ENCODE measurements at places on chromosomes 16 and 17.

DNA sequence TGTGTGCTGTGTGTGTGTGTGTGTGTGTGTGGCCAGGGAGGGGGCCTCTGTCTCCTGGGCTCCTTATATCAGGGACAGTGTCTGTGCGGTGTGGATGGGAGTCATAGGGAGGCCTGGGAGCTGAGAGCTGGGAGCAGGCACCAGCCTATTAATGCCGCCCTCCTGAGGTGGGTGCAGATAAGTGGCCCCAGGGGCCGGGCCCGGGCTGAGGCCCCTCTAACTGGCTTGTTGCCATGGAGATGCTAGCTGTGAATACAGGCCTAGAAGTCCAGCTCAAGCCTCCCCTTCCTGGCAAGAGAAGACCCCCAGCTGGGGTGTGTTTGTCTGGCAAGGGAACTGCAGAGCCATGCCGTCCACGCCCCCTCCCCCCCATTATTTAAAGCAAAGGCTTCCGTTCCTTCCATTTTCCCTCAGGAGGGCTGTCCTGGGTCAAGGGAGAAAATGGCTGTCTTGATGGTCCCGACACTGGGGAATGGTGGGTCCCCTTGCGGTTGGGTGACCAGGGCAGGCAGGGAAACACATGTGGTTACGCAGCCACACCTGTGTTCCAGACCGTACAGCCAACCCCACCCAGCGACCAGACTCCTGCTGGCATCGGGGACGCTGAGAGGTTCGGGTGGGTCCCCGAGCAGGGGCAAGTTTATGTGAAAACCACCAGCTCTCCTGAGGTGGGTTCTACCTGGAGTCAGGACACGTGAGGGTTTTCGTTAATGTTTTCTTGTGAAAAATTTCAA lies 141.1 kb downstream of the MRM1 start:
- DNase-seq = no peak

DNA sequence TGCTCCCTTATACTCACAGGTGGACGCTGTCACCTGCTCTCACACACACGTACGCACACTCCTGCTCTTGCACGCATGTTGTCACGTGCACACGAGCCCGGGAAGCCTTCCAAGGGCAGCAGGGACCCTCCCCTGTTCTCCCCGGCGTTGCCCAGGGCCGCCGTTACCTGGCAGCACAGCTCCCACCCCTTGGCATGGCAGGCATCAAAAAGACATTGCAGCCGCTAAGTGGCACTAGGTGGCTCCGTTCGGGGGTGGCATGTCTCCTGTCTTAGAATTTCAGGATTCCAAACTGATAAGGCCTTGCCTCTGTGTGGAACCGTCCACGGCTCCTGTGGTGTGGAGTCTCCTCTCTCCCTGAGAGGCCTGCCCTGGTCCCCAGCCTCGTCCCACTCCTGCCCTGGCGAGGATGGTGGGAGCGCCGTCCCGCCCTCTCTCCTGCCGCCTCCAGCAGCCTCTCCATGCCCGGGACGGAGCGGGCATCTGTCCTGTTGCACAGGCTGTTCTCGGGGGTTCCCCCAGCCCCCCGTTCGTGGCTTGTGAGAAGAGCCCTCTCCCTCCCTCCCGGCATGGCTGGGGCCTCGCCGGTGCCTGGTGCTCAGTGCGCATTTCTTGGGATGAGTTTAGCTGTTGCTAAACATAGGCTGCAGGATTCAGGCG lies 126.7 kb upstream of the GSE1 start:
- DNase-seq = no peak

DNA sequence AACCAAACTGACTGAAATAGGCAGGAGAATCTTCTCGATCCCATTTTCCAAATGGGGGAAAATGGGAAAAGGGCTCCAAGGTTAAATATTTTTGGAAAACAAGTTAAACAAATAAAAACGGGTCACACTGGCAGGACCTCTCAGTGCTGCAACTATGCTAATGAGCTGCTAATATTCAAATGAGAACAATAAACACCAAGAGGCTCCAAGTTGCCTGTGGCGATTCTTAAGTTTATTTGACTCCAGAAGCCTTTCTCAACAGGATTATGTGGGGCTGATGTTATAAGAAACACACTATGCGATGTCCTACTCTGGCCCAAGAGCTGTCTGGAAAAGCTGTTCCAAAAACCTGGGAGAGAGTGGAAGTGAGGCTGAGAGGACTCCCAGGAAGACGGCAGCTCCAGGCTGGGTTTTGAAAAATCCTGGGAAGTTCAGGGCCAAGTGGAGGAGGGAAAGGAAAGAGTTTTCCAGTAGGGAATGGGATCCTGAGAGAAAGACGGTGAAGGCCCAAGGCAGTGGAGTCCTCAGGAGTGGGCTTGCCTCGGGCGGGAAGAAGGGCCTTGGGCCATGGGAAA lies 21.4 kb downstream of the WNT3 start:
- no peak for DNase-seq

DNA sequence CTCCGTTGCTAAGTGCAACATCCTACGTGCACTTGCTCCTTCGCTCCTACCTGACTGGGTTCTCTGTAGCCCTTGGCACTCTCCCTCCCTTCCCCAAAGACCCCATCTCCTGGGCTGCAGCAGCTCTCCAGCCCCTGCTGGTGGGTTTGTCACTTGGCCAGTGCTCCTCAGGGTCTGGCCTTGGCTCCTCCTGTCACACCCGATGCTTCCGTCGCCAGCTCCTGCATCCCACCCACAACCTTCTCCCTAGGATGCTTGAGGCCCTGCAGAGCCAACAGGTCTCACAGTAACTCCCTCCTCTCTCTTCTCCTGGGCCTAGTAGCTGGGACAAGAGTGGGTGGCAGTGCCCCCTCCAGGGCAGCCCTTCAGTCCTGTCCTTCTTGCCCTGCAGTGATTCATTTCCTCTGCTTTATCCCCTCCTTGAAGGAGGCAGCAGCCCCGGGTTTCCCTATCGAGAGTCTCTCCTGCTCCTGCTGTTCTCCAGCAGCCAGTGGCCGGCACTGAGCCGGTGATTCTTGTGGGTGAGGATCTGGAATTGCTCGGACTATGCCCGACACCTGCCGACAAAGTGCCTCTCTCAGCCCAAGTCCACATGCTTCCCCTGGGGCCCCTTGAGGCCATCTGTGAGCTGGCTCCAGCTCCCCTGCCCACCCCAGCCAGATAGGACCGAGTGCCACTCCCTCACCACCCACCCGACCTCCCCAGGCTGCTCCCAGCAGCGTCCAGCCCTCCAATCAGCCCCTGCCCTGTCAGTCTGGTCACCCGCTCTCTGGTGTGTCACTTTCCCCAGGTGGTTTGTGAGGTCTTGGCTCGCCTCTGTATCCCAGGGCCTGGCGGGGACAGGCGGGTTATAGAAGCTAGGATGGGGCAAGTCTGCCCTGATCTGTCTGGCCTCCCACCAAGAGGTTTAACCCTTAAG lies 3.8 kb downstream of the LITAFD start:
- DNase-seq = no peak

DNA sequence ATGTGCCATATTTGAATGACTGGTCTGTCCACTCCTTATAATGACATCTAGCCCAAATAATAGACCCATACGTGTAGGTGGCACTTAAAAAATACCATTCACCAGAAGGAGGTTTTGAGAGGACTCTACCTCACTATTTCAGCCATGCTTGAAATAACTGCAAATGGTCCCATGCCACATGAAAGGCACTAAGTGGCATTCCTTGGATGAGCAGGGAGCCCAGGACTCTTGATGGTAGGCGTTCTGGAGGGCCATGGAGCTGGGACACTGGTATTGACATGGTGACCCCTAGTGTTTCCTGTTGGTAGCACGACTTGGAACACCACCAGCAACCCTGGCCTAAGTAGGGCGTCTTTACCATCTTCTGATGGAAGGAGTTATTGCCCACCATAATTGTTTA lies 148.7 kb upstream of the ZFHX3 start:
- no peak for DNase-seq

DNA sequence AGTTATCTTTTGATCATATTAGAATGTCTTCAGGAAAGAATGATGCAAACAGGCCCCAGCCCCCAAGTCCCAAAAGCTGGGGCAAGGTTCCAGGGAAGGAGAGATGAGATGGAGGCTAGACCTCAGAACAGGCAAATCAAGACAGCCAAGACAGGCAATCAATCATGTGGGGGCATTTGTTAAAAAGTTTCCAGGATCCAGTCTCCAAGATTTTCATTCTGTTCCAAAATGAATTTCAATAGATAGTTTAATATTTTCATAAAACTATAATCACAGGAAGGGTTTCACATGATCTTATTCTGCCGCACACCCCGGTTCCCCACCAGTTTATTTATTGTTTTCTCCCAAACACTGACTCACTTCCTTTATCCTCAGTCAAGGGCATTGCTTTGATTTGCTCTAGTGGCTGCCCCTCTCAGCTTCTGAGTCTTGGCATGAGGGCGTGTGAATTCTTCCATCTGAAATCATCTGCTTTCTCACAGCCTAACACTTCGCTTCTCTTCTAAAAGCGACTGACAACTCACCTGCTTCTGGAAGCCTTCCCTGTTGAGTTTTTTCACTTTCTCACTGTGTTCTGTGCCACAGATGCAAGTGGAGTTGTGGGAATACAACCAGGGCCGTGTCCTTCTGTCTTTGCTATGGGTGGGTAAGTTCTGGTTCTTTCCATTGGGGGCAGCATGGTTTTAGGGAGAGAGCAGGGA lies 12.2 kb upstream of the TERF2 start:
- DNase-seq = no peak

- DNase-seq = no peak
These were observed 25.8 kb upstream of the HS3ST2 start for GRCh38 chr16:22788193-22788530.

- no peak for DNase-seq
These were observed 47.6 kb upstream of the AKAP1 start for GRCh38 chr17:57037411-57037810.

- DNase-seq = no peak
These were observed 36.4 kb downstream of the HSD17B2 start for GRCh38 chr16:82071421-82071820.

DNA sequence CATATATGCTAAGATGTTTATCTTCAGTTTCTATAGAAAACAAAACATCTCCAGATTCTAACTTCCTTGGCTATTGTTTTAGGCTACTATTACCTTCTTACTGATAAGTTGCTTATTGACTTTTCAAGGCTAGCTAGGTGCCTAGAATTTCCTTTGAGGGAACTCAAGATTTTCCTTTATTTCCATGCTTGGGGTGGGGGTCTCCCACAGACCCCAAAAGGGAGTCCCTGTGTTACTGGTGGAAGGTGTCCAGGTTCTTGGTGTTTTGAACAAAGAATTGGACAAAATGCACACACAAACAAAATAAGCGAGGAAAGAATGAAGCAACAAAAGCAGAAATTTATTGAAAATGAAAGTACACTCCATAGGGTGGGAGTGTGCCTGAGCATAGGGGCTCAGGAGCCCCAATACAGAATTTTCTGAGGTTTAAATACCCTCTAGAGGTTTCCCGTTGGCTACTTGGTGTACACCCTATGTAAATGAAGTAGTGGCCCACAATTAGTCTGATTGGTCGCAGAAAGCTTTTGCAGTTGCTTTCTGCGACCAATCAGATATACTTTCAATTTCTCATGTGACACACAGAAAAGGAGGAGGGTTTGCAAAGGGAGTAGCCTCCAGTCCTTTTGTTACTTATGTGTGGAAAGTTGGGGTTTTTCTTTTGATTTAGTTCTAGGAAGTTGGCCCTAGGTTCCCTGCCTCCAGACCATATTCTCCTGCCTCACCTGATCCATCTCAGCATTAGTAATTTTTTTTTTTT lies 67.5 kb downstream of the MARF1 start:
- DNase-seq = no peak

GRCh38 chr16:17812771-17813170 lies 342.0 kb upstream of the XYLT1 start:
- DNase-seq = no peak

GRCh38 chr16:29683543-29684090 lies 4.6 kb downstream of the QPRT start:
- DNase-seq = no peak

- DNase-seq = no peak
These were observed 23.6 kb upstream of the ATF7IP2 start for GRCh38 chr16:10362077-10362863.

DNA sequence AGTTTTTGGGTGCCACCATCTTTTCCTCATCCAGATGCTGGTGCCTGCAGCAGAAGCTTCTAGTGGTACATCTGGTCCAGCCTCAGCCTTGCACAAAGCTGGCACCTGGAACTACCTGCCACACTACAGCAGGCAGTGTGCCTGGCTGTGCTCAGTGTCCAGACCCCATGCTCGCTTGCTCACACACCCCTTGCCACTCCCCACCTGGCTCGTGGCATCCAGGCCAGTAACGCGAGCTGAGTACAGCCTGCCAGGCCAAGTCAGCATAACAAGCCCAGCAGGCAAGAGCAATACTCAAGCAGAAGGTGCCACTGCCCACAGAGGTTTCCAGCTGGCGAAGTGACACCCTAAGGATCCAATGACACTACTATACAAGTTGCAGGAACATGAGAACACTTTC lies 29.7 kb upstream of the KIF2B start:
- no peak for DNase-seq

DNA sequence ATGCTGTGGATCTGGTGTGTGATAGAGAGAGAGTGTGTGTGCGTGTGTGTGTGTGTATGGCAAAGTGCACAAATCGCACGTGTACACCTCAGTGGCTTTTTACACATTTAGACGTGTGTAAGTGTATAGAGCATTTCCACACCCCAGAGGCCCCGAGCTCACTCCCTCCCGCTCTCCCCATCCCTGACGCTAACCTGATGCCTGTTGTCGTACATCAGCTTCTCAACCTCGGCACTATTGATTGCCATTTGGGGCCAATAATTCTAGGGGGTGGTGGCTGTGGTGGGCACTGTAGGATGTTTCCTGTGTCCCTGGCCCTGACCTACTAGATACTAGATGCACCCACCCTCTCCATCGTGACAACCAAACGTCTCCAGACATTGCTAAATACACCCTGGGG lies 30.4 kb upstream of the CRISPLD2 start:
- no peak for DNase-seq

DNA sequence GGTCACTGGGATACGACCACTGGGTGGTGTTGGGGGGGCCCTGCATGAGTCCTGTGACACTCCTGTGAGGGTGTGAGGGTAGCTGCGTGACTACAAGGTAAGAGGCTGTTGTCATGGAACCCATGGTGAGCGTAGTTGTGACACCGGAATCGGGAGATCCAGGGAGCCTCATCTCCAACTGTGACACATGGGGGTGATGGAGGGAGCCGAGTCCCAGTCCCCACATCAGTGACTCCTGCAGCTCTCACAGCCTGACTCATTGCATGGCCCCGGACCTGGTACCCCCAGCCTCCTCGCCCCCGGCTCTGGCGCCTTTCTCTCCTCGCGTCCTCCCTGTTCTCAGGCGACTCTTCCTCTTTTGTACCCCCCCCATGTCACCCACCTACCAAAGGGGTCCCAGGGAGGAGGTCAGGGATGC lies 14.2 kb downstream of the CDH16 start:
- DNase-seq = no peak

GRCh38 chr16:87724490-87725291 lies 41.1 kb downstream of the KLHDC4 start:
- DNase-seq = no peak

- no peak for DNase-seq
These were observed 55.4 kb downstream of the ABAT start for GRCh38 chr16:8729779-8730334.
